Kasumi-1 (cell line): ENCODE measurements at places on chromosomes 11 and 22.

DNA sequence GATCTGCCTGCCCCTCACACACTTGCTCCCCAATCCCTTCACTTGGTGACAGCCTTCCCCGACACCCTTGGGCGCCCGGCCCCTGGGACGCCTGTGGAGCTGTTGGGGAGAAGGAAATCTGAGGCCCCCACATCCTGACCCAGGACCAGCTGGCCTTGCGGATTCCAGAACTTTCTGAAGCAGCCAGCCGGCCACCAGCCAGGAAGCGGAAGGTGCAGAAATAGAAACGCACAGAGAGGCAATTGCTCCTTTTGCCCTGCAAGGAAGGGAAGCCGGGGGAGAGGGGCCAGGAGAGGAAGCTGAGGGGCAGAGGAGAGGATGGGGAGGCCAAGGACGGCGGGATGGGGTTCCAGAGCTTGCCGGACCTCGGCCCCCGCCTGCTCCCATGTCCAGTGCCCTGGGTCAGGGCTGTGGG, 66.7 kb upstream of the LINC01488 start:
- peak; percentile 10 for DNase-seq

DNA sequence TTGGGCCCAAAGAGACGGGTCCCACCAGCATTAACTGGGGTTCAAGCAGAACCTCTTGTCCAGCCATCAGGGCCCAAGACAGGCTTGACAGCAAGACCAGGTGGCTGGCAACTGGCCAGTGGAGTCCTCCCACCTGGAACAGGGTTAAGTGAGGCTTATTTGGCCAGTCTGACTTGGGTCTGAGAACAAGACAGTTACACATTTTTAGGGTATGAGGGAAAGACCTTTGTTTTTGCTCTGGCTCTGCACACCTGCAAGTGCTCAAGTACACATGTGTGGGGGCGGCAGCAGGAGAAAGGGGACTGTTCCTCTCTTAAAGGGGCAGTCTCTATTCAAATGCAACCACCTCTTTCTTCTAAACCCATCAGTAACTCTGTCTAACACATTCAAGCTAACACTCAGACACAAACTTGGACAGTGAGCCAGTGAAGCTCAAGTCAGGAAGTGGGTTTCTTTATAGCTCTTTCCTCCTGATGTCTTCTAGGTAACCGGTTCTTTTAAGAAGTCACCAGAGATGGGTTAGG, 116.2 kb downstream of the ETS1 start:
- DNase-seq = no peak

- no peak for DNase-seq
Measured at GRCh38 chr11:129418039-129418438, 42.4 kb downstream of the BARX2 start.

- DNase-seq = no peak
Measured at GRCh38 chr11:28760676-28761390, 652.6 kb downstream of the METTL15 start.

GRCh38 chr22:47419239-47419638, 656.8 kb downstream of the TBC1D22A start:
- DNase-seq = no peak

DNA sequence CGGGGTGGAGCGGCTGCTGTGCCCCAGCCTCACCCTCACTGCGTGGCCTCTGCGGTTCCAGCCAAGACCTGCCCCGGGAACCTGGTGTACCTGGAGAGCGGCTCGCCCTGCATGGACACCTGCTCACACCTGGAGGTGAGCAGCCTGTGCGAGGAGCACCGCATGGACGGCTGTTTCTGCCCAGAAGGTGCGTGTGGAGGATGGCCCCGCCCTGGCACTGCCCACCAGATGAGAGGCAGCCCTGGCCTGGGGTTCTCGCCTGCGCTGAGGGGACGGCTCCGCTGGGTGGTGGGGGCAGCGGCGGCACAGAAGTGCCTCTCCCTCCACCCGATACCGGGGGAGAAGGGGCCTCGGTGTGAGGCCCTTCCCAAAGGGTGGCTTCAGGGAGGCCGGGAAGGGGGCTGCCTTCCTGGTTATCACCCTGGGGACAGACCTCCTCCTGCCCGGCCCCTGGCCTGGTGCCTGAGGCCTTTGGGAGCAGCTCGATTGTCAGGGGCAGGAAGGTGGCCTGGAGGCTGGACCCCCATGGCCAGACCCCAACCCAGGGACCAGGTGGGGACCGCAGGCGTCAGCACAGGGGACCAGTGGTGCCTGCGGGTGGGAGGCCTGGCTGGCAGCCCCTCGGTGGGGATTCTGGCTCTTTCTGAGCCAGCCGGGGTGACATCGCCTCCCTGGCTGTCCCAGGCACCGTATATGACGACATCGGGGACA, 7.1 kb downstream of the MUC2 start:
- DNase-seq = no peak

GRCh38 chr22:37848587-37849088, 581 bp upstream of the EIF3L start:
- DNase-seq = no peak

DNA sequence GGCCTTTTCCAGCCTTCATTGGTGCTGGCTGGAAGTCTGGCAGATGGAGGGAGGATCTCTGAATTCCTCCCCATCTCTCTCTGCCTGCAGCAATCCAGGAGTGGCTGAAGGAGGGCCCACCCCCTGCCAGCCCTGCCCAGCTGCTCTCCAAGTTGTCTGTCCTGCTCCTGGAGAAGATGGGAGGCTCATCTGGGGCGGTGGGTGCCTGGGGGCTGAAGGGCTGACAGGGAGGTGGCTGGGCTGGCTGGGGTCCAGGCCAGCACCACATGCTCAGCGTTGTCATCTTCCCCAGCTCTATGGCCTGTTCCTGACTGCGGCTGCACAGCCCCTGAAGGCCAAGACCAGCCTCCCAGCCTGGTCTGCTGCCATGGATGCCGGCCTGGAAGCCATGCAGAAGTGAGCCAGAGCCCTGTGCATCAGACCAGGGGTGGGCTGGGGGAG, 12.2 kb downstream of the TKFC start:
- DNase-seq = no peak

- DNase-seq = no peak
Measured at GRCh38 chr11:80417681-80418080, 976.9 kb upstream of the TENM4 start.

DNA sequence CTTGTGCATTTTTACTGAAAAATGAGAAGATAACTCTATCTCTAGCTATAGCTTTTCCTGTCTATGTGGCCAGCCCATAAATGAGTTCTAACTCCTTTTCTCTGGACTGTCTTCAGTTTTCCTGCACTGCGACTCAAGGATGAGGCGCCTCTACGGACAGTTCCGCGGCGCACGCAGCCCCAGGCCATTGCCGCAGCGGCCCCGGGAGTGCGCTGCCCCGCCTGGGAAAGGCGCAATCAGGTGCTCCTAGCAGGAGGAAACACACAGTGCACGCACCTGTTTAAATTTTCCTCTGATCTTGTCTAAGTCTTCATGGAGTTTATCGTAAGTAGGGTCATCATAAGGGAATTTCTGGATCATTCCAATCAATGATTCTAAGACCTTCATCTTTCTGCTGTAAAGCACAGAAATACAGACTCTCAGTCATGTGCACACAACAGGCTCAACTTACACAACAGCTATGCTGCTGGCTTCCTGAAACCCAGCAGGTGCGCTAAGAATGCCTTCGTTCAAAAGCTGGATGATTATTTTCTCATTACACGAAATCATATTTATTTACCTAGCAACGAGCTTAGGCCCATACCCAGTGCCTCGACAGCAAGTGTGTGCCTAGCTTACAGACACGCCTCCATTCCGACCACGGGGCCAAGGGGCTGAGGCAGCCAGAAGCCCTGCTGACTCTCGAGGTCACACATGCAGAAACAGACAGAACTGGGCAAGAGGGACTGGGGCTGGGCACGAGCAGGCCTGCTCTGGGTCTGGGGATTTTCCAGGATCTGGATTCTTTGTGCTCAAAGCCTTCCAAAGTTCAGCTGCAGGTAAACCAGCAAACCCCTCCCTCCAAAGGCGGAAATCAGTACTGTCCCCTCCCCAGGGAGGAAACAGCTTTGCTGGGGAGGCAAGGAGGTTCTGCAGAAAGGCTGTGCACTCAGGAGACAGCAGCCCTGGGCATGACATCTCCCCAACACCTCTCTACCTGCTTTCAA, 7.2 kb downstream of the LTO1 start:
- DNase-seq = no peak

- no peak for DNase-seq
Measured at GRCh38 chr11:5246772-5247471, 2.7 kb downstream of the HBG1 start.

- DNase-seq = no peak
Measured at GRCh38 chr22:19824926-19825339, 29.7 kb downstream of the GNB1L start.

GRCh38 chr22:33126881-33127280, 68.7 kb upstream of the SYN3 start:
- DNase-seq = no peak

DNA sequence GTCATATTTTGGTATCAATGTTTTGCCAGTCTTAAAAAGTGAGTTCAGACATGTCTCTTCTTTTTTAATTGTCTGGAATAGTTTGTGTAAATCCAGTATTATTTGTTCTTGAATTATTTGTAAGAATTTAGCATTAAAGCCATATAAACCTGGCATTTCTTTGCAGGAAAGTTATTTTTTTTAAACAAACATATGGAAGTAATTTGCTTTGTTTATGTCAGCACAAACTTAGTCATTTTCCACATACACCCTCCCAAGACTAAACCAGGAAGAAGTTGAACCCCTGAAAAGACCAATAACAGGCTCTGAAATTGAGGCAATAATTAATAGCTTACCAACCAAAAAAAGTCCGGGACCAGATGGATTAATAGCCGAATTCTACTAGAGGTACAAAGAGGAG, 9.1 kb upstream of the CCDC81 start:
- DNase-seq = no peak

GRCh38 chr11:125300791-125301218, 136.3 kb downstream of the PKNOX2 start:
- no peak for DNase-seq

DNA sequence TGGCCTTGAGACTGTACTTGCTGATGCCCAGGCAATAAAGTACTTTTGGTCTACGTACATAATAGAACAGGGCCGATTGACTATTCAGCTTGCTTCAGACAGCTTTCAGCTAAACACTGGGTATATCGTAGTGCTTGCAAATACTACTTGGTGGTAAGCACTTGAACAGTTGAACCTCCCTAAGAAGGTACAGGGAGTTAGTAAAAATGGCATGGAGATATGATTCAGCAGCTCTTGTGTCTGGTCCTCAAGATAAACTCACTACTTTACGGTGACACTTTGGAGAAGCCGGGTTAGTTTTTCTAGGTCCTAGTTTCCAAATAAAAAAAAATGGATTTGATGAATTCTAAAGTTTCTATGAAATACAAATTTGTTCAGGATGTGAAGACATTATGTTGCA, 7.3 kb downstream of the CCDC117 start:
- no peak for DNase-seq

- DNase-seq = peak; percentile 23
Measured at GRCh38 chr11:65133724-65134123, 595 bp downstream of the SYVN1 start.

DNA sequence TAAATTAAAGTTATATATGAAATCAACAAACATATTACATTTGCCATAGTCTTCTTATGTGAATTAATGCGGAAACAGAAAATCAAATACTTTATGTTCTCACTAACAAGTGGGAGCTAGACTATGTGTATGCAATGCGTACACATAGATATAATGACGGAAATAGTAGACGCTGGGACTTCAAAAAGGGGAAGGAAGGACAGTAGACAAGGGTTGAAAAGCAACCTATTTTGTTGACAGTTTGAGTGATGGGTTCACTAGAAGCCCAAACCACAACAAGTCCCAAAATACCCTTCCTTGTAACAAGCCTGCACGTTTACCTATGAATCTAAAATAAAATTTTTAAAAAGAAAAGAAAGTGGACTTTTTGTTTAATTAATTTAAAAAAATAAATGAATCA, 430.8 kb upstream of the CNTN5 start:
- DNase-seq = peak; percentile 65

- no peak for DNase-seq
Measured at GRCh38 chr11:127003260-127003981, 2.9 kb upstream of the KIRREL3 start.

- no peak for DNase-seq
Measured at GRCh38 chr11:72985645-72986044, 156.5 kb downstream of the FCHSD2 start.

DNA sequence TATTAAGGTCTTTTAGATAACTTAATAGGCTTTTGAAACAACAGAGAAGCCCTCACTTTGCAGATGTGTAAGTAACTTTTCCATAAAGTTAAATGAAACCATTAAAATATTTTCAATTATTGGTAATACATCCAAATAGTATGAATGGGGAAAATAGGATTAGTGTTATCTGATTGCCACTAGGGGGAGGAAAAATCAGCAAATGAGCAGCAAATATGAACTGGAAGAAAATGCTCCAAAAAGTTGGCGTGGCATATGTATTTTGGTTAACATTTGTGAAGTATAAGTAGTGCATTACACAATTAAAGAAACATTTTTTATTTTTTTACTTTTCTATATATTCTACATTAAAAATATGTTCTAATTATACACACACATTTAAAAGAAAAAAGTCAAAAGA, 259.8 kb upstream of the ANO5 start:
- peak; percentile 19 for DNase-seq

DNA sequence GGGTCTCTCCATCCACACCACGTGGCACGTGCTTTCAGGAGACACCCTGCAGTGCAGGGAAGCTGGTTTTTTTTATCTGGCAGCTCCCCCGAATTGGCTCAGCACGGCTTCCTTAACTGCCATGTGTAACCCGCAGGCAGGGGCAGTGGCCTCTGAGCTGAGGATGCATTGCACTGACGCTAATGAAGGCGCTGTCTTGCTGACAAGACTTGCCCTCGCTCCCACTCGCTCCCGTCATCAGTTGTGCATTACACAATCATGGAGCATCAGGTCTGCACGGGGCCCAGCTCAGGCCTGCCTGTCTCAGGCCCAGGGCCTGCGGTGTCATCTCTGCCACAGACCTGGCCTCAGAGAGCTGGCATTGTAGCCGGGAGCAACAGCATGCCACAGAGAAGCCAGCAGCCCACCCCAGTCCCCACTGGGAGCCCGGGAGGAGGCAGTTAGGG, 95.9 kb downstream of the ARHGAP8 start:
- no peak for DNase-seq

- DNase-seq = peak; percentile 4
Measured at GRCh38 chr22:35131525-35132000, 65.6 kb downstream of the ISX start.

DNA sequence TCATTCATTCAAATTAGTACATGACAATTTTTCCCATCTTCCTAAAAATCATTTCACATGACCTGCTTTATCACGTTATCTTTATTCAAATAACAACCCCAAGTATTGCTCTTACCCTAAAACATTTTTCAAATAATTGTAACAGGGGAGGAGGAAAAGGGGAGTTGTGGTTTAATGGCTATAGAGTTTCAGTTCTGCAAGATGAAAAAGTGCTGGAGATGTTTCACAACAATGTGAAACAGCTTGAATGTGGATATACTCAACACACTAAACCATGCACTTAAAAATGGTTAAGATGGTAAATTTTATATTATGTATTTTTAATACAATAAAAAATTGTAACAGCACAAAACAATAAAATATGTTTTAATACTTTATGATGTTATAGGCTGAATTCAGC, 161.6 kb upstream of the GUCY1A2 start:
- DNase-seq = no peak
